ENCODE measurements at places on chromosomes 1 and 21.
A peak's percentile ranks its signal among the peaks of the same experiment; 100 is the strongest.

DNA sequence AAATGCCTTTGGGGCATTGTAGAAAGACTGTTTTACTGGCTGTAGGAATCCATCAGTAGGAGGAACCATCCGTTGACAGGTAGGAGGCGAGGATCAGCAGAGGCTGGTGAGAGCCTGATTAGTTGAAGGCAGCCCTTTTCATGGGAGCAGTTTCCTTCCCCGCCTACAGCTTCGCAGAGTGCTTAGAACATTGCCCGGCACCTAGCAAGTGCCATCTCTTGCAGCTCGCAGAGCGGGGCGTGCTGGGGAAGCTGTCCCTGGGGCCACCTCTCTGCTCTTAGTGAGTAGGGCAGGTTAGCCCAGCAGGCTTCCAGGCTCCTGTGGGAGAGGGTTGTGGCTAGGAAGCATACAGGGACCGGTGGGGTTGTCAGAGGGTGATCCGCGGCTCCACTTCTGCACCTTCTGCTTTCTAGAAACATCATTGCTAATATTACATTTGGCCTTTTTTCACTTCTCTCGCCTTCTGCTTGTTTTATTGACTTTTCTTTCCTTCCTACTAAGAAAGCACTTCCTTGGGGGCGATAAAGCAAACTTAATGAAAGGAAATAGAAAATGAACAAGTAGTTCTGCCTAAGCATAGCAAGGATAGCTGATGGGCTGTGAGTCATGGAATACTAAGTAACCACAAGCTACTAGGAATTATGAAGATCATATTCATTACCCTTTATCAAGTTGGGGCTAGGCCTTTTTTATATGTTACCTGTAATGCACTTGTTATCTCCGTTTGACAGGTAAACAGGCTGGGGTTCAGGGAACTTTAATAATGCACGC, 176.7 kb downstream of the GALNT2 start:
- peak; percentile 68 for DNase-seq

GRCh38 chr1:215285013-215285800, 202.7 kb downstream of the KCNK2 start:
- DNase-seq: no peak

DNA sequence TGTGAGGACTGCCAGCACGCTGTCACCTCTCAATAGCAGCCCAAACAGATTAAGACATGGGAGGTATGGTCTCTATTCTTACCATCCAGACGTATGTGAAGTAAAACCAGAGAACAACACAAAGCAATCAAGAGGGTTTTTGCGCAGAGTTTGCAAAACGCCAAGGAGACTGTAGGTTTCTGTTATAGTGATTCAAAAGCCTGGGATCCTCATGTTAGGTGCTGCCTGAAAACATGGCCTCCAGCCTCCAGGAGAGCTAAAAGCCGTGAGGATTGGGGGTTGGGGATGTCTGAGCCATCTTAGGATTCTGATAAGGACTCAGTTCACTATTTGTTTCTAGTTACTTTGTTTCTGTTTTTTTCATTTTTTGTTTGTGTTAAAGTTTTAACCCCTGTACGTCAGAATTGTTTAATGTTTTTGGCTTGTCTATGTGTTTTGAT, 4.2 kb upstream of the CCT8 start:
- DNase-seq: no peak

GRCh38 chr1:236509647-236510401, 14.0 kb upstream of the LGALS8 start:
- no peak for DNase-seq

- DNase-seq: no peak
Observed at GRCh38 chr1:207335695-207336363, 14.4 kb downstream of the CD55 start.

GRCh38 chr1:68199603-68200002, 32.7 kb downstream of the WLS start:
- DNase-seq: no peak

DNA sequence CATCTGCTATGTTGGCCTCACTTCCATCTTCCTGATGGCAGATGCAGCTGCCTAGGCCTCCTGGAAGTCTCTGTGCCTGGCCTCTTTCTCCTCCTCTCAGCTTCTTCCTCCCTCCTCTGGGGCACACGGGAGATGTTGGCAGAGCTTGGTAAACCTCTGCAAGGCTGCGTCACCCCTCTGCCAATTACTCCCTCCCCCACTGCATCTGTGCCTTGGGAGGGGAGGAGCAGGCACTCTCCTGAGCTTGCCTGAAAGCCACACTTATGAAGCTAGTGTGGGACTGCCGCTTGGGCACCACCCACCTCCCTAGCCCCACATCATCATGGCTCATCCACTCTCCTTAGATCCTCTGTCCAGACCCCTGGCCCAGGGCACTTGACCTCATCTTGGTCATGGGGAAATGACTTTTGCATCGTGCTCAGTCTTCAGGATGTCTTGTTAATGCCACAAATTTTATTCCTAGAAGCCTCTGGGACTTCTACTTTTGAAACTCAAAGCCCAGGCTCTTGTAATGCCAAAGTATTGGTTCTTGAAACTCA, 7.3 kb upstream of the TMEM51 start:
- DNase-seq: no peak

DNA sequence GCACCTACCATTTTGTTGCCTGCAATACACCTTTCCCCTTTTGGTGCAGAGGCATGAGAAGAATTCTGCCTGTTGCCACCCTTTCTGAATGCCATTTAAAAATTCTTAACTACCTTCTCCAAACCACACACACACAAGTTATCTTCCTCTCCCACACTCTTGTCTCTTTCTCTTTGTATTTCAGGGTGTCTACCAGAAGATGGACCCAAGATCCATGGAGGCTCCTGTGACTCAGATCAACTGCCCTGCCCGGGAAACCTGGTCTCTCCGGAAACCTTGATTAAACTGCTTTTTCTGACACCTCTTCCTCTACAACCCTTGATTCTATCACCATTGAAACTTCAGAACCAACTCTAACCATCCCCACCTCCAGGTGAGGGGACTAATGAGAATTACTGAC, 2.4 kb upstream of the TARS2 start:
- DNase-seq: no peak

- DNase-seq: no peak
Observed at GRCh38 chr1:58441699-58442098, 104.8 kb downstream of the OMA1 start.

GRCh38 chr1:7583291-7584096, 187.6 kb upstream of the VAMP3 start:
- DNase-seq: no peak

GRCh38 chr1:36372617-36373016, 13.1 kb downstream of the STK40 start:
- no peak for DNase-seq

GRCh38 chr1:231075497-231075896, 35.4 kb upstream of the FAM89A start:
- DNase-seq: no peak
